ACHN (cell line): ENCODE measurements at places on chromosomes 5 and 9.

DNA sequence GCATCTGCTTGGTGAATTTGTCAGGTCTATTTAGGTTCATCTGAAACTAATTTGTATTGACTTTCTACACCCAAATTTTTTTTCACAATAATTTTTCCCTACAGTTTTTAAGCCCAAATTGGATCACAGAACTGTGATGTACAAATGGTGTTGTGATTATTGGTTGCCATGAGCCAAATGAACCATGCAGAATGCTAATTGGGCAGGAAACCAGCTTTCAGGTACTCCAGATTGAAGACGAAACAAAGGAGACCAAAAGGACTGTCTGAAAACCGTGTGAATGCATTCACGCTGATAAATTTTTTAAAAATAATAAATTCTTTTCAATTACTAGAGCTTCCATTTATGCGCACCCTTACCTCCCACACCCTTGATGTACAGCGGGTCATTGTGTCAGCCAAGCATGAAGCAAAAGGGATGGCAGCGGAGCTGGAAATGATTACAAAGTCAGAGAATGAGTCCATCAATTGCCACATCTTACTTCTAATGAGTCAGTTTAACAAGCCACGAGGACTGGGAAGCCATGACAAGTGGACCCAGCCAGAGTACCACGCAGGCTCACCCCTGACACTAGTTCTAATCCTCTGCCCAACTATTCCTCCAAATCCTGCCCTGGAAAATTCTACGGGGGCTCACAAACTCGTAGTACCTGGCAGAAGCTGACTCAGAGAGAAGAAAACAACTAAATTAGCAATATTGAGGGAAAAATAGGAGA, 66.5 kb downstream of the SEMA6A start:
- no peak for DNase-seq

GRCh38 chr5:149152317-149152746, 11.0 kb downstream of the ABLIM3 start:
- peak; percentile 65 for DNase-seq

- no peak for DNase-seq
Observed at GRCh38 chr5:174745590-174746103, 21.3 kb downstream of the MSX2 start.

GRCh38 chr5:42870882-42871418, 59.3 kb upstream of the SELENOP start:
- DNase-seq, result no peak

GRCh38 chr5:118295045-118295444, 693.3 kb downstream of the DTWD2 start:
- DNase-seq, result no peak

GRCh38 chr9:120697448-120697847, 16.8 kb downstream of the MEGF9 start:
- DNase-seq, result no peak

GRCh38 chr9:18722882-18723281, 248.9 kb downstream of the ADAMTSL1 start:
- no peak for DNase-seq

DNA sequence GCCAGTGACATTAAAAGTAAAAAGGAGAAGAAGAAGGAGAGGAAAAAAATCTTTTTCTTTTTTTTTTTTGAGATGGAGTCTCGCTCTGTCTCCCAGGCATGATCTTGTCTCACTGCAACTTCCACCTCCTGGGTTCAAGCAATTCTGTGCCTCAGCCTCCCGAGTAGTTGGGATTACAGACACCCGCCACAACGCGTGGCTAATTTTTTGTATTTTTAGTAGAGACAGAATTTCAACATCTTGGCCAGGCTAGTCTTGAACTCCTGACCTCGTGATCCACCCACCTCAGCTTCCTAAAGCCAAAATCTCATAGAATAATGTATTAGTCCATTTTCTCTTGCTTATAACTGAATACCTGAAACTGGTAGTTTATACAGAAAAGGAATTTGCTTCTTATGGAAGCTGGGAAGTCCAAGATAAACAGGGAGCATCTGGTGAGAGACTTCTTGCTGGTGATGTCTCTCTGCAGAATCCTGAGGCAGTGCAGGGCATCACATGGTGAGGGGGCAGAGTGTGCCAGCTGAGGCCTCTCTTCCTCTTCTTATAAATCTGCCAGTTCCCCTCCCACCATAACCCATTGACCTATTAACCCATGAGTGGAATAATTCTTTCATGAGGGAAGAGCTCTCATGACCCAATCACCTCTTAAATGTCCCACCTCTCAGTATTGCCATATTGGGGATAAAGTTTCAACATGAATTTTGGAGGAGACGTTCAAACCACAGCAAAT, 466.3 kb downstream of the GADD45G start:
- DNase-seq, result no peak

- peak; percentile 6 for DNase-seq
Observed at GRCh38 chr5:96427824-96428223, 5.2 kb downstream of the PCSK1 start.

DNA sequence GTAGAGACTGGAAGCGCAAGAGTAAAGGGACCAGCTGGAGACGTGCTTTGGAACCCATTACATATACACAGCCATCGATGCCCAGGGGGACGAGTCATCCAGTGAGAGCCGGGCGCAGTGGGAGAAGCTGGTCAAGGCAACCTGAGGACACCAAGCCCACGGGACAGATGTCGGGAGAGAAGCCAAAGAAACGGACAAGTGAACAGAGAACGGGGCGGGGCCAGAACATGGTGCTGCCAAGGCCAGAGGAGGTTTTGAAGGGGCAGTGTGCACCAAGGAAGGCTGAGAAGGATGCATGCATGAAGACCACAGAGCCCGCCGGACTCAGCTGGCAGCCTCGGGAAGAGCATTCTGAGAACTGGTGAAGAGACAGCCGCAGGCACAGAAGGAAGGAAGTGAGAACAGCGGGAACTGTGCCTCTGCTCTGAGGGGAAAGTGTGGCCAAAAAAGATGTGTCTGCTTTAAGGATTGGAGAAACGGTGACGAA, 20.3 kb downstream of the CAMSAP1 start:
- DNase-seq, result no peak

DNA sequence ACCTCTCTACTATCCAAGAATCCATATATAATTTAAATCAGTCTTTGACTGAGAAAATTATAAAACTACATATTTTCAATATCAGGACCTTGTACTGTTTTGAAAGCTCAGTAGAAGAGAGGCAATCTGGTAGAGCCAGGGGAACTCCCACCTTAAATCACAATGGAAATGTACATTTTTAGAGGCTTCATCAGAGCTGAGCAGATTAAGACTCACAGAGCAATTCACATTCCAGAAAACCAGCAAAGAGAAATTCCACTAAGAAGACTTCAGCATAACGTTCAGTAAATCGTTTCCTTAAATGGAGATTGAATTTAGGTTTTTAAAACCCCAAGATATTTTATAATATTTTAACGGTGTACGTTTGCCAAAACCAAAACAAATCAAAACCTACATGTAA, 227.8 kb upstream of the TRPM3 start:
- no peak for DNase-seq

DNA sequence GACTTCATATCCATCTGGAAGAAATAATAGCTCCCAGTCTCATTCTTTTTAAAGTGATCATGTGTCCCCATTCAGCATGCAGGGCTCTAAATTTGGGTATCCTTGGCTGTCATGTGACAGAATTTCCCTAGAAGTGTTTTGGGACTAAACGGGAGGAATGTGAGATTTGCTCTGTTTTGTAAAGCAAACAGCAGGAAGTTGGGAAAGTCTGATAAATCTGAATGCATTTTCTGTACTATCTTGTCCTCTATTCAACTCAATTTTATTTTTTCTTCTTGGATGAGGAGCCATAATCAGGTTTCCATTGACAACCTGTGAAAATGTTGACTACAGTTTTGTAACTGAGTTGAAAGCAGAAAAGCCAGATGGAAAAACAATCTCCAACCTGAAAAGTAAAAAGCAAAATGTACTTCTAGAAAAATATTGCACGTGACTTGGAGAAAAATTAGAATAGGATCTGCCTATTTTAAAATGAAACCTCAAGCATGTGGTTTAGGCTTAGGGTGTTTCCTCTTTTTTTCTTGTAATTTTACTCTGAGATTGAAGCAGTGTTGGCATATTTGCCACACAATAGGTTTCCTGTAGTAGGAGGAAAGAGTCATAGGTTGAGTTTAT, 76.2 kb upstream of the IL6ST start:
- DNase-seq, result no peak

- no peak for DNase-seq
Observed at GRCh38 chr9:129539446-129539845, 81.5 kb downstream of the C9orf50 start.

GRCh38 chr5:128038643-128039042, 44.9 kb upstream of the SLC12A2 start:
- no peak for DNase-seq

- DNase-seq, result no peak
Observed at GRCh38 chr5:89190515-89191265, 307.7 kb upstream of the MEF2C start.

GRCh38 chr9:128841694-128842492, 12.3 kb upstream of the SPOUT1 start:
- no peak for DNase-seq

DNA sequence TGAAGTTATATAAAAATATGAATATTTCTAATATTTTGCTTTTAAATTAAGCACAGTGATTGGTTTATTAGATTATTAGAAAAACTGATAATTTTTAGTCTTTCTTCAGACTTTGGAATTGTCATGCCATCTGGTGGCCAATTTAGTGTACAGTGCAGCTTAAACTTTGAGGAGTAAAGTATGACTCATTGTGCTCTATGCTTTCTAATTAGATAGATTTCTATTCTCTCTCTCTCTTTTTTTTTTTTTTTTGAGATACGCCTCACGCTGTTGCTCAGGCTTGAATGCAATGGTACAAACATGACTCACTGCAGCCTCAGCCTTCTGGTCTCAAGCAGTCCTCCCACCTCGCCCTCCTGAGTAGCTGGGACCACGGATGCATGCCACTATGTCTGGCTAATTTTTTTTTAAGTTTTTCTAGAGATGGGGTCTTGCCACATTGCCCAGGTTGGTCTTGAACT, 42.1 kb upstream of the GPR21 start:
- DNase-seq, result peak; percentile 58

GRCh38 chr5:68243681-68244080, 28.1 kb downstream of the PIK3R1 start:
- no peak for DNase-seq

DNA sequence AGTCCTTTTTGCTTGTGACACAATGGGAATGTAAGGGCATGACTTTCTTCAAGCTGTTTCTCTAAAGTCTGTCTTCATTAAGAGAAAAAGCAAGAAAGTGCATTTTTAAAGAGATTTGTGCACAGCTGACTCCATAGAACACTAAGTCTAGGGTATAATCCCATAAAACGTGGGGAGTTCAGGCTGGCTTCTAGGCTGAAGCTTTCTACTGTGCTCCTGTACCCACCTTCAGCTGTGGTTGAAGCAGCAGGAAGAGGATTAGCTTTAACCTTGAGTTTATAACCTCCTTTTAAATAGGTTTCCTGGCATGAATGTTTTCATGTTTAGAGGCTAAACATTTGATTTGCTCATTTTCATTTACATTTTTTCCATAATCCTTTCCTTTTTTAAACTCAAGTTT, 126.4 kb downstream of the HACD4 start:
- DNase-seq, result no peak

DNA sequence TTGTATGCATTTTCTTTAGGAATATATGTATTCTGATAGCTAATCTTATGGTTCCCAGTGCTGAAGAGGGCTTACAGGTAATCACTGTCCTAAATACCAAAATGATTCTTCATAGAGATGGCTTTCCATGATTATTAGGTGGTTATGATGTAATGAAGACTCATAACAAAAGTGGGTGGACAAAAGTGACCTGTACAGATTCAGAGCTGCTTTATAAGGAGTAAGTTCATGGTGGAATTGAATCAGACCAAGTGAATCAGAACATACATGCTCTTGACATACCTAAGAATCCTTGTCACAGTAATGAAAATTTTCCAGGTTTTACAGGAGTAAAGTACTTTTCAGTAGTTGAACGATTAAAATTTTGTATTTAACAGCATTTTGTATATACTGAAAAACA, 105.6 kb downstream of the NIPBL start:
- no peak for DNase-seq

- no peak for DNase-seq
Observed at GRCh38 chr9:84103651-84104377, 123.2 kb downstream of the RMI1 start.

GRCh38 chr5:90223756-90224155, 185.8 kb downstream of the CETN3 start:
- DNase-seq, result no peak

DNA sequence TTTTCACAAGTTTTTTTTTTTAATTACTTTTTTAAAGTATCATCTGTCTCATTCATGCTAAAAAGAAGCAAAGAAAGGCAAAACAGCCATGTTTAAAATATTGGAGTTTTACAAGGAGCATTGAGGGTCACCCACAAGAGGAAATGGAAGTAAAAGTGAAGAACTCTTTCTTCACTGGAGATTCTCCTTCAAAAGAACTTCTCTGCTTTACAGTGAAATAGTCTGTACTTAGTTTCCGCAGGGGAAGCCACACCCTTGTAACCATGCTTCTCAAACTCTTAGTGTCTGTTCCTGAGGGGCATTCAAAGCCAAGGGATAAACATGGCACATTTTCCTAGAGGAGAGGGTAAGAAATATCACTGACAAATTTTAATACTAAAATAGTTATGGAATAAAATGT, 8.6 kb downstream of the C9orf72 start:
- DNase-seq, result no peak

DNA sequence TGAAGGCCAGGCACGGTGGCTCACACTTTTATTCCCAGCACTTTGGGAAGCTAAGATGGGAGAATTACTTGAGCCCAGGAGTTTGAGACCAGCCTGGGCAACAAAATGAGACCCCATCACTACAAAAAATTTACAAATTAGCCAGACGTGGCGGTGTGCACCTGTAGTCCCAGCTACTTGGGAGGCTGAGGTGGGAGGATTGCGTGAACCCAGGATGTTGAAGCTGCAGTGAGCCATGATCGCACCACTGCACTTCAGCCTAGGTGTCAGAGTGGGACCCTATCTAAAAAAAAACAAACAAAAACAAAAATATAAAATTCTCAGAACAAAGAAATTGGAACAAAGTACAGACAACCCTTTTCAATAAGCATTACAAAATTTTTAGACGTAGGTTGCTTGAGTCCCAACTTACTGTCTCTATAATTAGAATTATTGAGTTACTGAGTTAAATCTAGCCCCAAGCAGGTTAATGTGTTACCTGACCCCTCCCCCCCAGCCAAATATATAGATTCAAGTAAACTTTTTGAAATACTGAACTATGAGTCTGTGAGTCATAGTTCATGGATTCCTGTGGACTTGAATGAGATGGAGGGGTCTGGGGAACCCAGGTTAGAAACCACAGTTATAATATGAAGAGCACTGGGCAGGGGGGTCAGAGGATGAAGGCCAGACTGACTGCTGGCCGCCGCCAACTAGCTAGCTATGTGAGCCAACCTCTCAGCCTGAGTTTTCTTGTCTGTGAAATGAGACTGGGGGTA, 173.1 kb downstream of the AOPEP start:
- peak; percentile 21 for DNase-seq

GRCh38 chr9:134185536-134186011, 21.2 kb upstream of the RNU6ATAC start:
- no peak for DNase-seq
